ENCODE measurements at places on chromosomes 11 and 22.

DNA sequence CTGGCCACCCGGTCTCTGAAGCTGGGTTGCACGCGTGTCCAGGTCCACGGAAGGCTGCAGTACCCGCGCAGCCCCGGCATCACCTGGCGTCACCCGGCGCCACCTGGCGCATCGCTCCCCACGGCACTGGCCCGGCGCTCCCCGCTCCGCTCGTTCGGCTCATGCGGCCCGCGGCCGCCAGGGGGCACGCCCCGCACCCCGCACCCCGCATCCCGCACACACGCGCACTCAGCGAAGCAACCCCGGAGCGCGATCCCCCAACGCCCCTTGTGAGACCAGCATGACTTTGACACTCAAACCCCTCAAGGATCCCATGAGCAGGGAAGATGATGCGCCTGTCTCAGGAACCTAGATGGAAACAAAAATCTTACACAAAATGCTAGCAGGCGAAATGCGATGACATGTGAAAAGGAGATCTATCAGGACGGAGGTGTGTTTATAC, 11.9 kb downstream of the B3GNT6 start:
- peak; percentile 51 for DNase-seq

DNA sequence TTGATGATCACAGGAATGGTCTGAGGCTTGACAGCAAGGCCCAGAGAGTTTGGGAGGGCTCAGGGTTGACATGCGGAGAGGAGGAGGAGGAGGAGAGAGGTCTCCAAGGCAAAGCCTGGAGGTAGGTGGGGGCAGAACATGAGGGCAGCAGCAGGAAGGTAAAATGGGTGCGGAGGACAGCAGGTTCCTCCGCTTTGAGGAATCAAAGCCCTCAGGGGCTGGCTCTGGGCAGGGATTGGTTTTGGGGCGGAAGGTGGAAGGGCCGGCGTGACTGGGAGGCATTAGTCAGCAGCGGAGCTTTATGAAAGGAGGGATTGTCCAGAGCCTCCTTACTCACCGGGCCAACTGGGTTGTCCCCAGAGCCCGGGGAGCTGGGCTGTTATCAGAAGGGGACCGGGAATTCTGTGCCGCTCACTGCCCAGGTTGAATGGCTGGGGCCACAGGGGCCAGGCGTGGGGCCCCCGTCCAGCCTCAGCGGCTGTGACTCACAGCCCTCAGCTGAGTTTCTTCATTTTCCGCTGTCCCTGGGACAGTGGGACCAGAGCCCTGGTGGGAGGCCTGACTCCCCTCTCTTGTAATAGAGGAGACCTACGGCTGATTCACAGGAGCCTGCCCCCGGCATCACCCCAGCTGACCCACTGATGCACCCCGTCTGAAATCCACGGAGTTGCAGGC, 36.2 kb downstream of the LIF start:
- no peak for DNase-seq

- no peak for DNase-seq
Measured at GRCh38 chr11:92782806-92783205, 186.6 kb upstream of the MTNR1B start.

DNA sequence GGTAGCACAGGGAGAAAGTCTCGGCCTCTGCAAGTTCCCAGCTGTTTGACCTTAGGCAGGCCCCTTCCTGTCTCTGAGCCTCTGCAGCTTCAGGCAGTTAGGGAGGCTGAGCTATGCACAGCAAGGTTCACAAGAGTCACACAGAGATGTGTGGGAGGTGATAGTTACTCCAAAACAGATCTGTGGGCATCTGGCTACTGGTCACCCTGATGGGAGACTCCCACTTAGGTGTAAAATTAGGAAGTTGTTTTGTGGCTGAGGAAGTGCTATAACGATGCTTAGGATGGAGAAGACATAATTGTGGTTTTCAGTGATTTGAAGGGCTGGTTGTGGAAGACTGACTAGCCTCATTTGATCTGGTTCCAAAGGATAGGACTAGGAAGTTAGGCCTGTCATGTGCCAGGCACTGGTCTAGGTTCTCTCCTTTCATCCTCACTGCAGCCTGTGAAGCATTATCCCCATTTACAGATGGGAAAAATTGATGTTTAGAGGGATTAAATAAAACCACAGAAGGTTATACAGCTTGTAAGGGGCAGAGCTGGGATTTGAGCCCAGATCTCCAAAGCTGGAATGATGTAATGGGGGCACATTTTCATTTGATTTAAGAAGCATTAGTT, 13.5 kb downstream of the ACO2 start:
- DNase-seq = peak; percentile 42

- DNase-seq = no peak
Measured at GRCh38 chr11:47869544-47870393, 21.6 kb upstream of the NUP160 start.

GRCh38 chr11:45926536-45927331, 4.3 kb downstream of the LARGE2 start:
- DNase-seq = no peak

- DNase-seq = no peak
Measured at GRCh38 chr22:44246615-44247326, 66.0 kb downstream of the SHISAL1 start.

- DNase-seq = no peak
Measured at GRCh38 chr11:122747351-122747781, 90.9 kb upstream of the CRTAM start.

GRCh38 chr11:131951121-131951520, 580.7 kb downstream of the NTM start:
- DNase-seq = no peak

DNA sequence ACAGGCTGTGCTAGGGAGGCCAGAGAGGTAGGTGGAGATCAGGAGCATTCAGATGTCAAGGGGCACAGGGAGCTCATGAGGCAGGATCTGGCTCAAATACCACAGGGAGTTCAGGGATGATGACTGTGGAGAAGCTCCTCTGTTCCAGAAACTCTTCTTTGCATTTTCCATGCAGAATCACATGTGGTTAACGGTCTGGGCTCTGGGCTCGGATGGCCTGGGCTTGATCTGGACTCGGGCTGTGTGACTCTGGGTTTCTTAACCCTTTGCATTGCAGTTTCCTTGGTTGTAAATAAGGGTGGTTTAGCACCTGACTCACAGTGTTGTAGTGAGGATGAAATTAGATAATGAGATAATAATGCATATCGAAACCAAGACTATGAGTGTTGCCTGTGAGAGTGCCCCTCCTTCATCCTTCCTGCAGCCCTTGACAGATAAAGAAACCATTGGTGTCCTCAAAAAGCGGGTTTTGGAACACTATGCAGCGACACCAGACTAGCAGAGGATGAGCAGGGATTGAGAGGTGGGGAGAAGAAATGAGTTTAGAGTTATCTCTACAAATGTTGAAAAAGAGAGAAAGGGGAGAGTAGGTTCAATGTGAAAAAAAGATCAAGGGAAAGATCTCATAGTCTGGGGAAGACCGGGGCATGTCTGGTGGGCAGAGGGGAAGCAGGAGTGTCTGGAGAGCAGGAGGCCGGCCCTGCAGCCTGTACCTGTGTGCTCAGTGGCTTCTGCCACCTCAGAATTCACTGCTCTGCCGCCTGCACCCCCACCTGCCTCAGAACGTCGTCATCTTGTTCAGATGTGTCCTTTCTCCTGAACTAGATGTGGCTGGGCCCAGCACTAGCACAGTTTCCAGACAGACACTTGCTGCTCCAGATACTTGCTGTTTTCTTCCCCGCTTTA, 197.8 kb upstream of the SORL1-AS1 start:
- no peak for DNase-seq

DNA sequence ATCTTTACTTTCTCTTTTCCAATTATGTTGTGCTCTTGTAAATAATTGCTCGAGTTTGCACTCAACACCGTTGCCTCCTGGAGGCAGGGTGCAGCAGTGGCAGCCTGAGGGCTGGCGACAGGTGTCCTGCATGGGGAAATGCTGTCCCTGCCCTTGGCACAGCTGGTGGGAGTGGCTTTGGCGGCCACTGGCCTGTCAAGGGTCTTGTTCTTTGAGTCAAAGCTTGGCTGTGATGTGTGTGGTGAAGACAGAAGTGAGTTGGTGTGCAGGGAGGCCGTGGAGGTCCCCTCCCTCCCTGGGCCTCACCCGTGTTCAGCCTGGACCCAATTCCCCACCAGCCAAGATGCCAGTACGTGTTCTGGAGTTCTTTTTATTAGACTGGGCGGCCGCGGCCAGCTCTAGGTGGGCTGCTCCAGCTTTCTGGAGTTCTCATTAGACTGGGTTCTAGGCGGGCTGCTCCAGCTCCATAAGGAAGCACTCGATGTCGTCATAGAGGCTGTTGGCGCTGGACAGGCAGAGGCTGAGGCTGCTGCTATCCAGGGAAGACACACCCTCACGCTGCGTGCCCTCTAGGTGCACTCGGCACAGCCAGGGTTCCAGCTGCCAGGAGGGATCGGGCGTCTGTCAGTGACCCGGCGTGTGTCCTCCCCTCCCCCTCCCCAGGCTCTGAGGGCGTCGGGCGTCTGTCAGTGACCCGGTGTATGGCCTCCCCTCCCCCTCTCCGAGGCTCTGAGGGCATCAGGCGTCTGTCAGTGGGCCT, 3.4 kb downstream of the IRF7 start:
- peak; percentile 14 for DNase-seq

DNA sequence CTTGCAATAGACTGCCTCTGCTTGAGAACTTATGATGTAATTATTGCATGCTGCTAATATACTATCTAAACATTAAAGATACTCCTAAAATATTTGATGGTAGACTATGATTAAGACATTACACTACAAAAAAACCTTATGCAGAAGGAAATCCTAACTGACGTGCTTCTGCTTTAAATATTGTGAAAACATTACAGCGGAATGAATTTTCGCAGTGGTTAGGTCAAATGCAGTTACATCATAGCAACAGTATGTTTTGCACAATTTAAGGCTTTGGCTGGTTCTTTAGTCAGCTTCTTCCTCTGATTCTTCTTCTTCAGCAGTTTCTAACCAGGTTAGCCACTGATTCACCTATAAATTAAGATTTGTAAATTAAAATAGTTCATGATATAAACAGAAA, 11.2 kb downstream of the EIF4G2 start:
- no peak for DNase-seq

- no peak for DNase-seq
Measured at GRCh38 chr22:19492504-19493174, 12.9 kb downstream of the CDC45 start.

- DNase-seq = no peak
Measured at GRCh38 chr22:40325315-40325714, 21.0 kb upstream of the ADSL start.

- DNase-seq = no peak
Measured at GRCh38 chr11:70271649-70271953, 1.1 kb downstream of the PPFIA1 start.

- DNase-seq = peak; percentile 45
Measured at GRCh38 chr11:17810746-17811145, 76.2 kb downstream of the KCNC1 start.

DNA sequence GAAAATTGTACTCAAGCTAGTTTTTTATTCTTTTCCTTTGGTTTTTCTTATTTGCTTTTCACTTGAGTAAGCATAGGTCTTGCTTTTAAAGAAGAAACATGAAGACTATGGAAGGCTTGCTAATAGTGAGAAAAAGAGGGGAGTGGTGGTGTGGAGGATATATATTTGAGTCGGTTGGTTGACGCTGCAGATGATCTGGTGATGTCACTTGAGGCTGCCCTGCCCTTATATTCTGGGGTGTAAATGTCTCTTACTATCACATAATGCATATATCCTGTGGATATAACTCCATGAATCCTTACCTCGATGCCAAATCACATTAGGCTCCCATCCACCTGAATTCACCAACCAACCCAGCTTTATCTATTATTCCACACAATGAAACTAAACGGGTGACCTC, 2.9 kb downstream of the GRIA4 start:
- DNase-seq = no peak

- DNase-seq = no peak
Measured at GRCh38 chr22:46951973-46952372, 189.5 kb downstream of the TBC1D22A start.

DNA sequence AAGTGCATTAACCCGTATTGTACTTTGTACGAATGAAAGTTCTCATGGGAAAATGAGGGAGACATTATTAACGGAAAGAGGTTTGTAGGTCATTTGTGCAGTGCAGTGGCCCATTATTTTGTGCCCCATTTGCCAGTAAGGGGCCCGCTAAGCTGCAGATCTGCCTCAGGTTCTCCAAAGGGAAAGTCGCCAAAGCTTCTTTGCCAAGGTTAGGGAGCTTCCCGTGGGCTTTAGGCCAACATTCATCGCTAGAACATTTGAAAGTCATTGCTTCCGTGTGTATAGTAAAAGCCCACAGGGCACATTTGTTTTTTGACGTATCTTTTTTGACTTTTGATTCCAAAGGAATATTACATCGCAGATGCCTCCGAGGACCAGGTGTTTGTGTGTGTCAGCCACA, 61.0 kb upstream of the SORL1-AS1 start:
- no peak for DNase-seq

DNA sequence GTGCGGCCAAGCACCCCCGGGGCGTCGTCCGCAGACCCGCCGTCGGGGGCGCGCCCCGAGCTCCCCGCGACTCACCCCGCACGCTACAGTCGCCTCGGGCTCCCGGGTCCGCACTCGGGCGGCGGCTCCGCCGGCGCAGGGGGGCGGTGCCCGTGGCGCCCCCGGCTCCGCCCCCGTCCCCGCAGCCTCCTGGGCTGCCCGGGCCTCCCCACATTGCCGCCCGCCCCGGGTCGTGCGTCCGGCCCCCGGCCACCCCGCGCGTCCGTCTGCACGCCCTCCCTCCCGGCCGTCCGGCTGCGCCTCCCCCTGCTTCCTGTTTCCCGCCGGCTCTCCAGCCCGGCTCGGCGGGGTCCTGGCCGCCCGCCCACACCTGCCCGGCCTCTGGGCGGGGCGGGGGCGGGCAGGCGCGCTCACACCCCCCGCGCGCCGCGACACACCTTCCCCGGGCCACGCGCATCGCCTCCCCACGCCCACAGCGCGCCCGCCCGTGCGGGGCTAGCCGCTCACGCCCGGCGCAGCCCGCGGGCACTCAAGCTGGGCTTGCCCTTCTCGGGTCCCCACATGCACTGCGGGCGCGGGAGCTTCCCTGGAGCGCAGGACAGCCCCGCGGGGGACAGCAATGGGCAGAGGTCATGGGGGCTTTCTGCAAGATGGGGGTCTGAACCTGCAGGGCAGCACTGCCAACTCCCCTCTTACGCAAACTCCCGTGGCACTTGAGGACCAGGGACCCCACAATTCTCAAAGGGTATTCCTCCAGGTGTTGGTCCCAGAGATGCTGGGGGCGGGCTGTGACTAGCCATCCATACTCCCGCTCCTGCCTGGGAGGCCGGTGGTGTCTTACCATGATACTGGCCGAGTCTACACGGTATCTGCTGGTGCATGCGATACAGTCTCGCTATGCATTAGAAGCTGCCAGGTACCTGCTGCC, at the start of gene CARD10:
TSS of gene CARD10 (minus strand) at position 148 of the 928 bp plus-strand sequence. CDS start 215 bp downstream, outside the sequence.
- DNase-seq = peak; percentile 60

DNA sequence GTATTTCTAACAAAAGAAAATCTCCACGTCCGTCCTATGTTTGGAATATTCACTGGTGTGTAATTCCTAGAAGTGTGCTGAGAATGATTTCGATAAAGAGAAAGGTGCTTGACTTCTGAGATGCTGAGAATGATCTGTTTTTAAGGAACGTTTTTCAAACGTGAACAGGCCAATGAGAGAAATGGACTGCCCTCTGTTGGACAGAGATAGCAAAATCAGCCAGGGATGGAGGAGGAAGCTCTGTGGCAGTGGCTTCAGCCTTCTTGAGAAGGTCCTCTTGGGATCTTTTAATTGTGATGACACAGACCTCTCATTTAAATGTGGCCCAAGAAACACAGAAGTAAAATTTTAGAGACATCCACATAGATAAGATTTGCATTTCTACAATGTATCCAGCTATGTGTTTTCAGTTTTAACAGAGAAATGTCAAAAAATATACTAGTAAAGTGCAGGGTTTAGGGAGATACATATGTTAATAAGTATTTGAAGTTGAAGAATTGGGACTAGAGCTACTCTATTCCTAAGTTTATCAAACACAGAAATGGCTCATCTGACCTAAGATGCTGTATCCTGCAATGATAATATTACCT, 84.0 kb upstream of the RCN1 start:
- peak; percentile 73 for DNase-seq
